Esophagus squamous epithelium (tissue), 5 donors: ENCODE measurements at places on chromosomes 6 and 20.

DNA sequence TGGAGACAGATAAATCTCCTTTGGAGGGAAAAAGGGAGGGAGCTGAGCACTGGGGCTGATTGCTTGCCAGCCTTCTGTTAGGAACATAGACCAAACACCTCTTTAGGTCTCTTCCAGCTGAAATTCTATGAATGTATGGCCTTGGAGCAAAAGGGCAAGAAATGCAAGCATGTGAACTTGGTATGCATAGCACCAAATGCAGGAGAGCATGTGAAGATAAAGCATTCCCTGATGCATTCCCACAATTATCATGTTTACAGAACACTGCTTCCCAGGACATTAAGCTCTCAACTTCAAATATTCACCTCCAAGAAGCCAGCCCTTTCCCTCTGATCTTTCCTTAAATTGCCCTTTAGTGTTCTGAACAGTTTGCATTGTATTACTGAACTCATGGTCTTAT, 15.6 kb downstream of the RIPOR2 start:
- no peak for DNase-seq

GRCh38 chr6:33201935-33202334, 1.3 kb downstream of the SLC39A7 start:
- no peak for DNase-seq

- DNase-seq, result no peak
Measured at GRCh38 chr20:21099751-21100577, 6.2 kb downstream of the LINC00237 start.

- no peak for DNase-seq
Measured at GRCh38 chr6:162032620-162033019, 694.9 kb downstream of the PRKN start.

DNA sequence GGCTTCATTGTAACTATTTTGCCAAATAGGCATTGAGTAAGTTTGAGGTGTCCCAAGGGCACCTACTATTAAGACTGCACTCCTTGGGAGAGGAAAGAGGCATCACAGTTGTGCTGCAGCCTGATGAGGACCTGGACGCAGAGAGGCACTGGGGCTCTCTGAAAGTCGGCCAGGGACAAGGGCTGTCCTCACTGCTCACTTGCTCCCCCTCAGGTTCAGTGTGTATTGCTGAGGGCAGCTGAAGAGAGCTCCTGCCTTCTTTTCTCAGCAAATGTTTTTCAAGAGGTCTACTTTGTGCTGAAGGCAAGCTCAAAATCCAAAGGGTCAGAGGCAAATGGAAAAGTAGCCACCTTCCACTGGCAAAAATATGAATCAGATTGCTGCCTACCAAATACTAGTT, 331.8 kb downstream of the RIMS1 start:
- no peak for DNase-seq

GRCh38 chr20:39155971-39156370, 193.8 kb downstream of the DHX35 start:
- DNase-seq, result no peak

- DNase-seq, result no peak
Measured at GRCh38 chr20:32976746-32977145, 27.5 kb downstream of the SUN5 start.

GRCh38 chr20:50519036-50519762, 9.0 kb downstream of the PTPN1 start:
- DNase-seq, result no peak

- DNase-seq, result no peak
Measured at GRCh38 chr20:12294678-12295077, 377.0 kb downstream of the BTBD3 start.

DNA sequence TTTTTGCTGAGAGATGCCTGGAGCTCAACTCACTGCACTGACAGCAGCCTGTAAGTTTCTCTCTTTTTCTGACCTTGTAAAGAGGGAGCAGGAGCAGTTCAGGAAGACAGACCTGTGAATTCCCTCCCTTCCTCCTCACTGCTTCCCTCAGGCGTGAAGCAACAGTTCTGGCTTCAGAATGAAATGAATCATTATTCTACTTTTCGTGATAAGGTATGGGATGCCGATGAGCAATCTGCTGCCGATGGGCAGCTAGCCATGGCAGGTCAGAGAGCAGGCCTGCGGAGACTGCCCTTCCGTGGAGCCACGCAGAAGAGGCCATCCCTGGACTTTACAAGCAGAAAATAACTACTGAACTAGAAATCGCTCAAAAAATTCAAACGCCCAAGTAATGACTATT, 426.5 kb upstream of the RNF217 start:
- DNase-seq, result no peak

GRCh38 chr6:70124882-70125545, 177.9 kb downstream of the COL9A1 start:
- no peak for DNase-seq

DNA sequence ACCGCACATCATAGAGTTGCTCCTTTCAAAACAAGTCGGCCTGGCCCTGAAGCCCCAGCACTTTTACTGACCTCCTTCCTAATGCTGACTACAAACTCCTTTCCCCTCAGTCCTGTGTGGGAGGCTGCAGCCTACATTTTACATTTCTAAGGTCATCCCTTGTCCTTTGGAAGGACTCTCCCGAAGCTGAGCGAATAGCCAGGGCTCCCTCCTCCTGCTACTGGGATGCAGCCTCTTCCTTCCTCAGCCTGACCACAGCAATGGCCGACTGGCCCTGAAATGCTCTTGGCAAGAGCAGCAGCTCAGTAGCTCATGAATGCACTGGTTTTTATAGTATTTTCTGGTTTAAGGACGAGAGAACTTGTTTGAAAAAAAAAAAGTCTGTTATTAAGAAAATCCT, 679 bp downstream of the ADGRF5 start:
- no peak for DNase-seq

DNA sequence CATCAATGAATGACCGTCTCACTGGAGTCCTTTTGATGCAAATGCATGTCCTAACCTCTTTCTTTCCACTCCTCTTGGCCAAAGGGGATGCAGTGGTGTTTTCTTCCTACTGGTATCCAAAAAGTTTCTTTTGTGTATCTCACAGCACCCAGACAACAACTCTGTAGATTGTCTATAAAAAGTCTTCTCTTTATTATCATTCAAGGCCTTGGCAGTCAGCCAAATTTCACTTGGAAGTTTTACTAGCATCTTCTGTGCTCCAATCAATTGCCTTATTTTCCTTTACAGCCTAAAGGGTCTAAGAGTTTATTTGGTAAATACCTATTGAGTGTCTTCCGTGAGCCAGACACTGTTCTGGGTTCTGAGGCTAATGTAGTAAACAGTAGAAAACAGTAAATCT, 150.2 kb upstream of the RNF217 start:
- DNase-seq, result no peak

- no peak for DNase-seq
Measured at GRCh38 chr20:63316502-63316921, 23.5 kb downstream of the COL20A1 start.

GRCh38 chr6:154682633-154683125, 50.5 kb upstream of the SCAF8 start:
- DNase-seq, result no peak

DNA sequence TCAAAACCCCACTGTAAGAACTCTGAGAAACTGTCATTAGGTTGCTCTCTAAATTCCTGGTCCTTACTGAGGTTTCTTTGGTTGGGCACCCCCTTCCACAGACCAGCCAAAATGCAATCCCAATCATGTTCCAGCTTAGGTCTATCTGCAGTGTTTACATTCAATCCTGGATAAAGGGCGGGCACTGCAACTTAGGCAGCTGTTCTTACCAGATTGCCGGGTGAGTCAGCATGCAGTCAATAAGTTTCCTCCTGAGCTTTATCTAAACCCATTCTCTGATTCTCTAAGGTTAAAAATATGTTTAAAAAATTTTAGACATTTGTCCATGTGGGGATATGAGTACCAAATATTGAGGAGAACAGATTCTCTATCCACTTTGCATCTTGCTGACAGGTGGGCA, 197.8 kb downstream of the HAO1 start:
- no peak for DNase-seq

DNA sequence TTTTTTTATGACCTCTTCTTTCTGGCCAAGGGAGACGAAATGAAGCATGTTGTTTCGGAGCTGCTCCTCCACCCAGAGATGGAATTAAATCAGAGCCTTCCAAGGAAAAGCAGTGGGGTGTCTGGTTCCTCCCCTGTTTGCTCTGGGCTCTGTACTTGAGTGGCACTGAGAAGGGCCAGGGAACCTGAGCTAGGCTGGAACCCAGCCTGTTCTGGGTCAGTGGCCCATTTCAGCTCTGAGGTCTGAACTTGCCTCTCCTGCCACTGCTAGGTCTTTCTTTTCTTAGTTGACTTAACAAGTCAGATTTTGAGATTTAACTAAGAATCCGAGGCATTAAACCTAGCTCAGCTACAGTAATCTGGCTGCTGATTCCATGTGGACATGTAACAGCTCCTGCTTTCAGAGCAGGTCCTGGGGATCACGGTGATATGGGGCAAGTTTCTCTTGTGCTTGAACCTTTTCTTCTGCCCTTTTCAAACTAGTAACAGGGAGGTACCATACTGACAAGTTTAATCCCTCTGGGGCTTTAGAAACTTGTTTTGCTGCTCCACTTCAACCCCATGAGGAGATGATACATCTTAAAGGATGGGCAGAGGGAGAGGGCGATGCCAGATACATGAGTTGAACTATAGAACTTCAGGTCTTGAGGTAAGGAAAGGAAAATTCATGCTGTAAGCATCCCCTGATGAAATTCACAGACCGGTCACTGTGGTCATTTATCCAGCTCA, 101.1 kb downstream of the SLC24A3 start:
- DNase-seq, result no peak

DNA sequence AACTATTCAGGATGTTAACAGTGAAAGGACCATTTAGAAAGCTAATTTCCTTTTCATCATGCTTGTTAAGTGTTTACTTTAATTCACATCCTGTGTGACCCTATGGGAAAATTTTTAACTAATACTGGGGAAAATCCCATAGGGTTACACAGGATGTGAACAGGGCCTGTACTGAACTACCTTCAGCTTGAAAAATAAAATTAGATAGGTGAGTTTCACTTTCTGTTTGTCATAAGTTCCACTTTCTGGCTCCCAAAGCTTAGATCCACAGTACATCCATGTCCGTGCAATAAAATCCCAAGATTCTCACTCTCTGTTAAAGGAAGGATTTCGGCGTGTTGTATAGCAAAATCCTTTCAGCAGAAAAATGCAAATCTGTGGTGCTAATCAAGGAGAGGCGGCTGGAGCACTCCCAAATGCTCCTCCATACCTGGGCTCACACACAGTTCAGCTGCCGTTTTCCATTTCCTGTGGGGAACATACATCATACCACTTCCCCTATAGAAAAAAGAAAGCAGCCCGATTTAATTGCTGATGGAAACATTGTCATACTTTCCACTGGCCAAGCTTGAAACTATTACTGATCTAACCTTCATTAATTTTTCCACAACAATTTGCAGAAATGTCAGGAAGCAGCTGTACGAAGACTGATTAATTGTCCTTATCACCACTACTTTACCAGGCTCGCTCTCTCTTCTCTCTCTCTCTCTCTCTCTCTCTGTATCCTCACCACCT, 125.2 kb downstream of the HIVEP2 start:
- no peak for DNase-seq

- DNase-seq, result no peak
Measured at GRCh38 chr6:111033628-111034289, 51.9 kb downstream of the RPF2 start.

GRCh38 chr6:52337633-52338290, 24.2 kb upstream of the PAQR8 start:
- no peak for DNase-seq

DNA sequence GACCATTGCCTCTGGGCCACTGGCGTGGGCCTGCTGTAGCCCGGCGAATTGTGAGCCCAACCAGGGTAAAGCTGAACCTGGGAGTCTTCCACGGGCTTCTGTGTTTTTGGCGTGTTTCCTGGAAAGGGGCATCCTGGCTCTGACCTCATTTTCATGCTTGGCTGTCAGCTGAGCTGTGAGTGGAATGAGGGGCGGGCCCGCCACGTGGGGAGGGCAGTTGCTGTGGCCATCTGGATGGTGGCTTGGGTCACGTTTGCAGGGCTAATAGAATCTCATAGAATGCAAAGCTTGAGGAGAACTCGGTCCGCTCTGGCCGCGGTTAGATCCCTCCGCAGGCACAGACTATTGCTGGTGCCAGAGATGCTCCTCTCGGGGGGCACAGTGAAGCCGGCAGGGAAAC, 263.0 kb downstream of the SMOC2 start:
- no peak for DNase-seq

DNA sequence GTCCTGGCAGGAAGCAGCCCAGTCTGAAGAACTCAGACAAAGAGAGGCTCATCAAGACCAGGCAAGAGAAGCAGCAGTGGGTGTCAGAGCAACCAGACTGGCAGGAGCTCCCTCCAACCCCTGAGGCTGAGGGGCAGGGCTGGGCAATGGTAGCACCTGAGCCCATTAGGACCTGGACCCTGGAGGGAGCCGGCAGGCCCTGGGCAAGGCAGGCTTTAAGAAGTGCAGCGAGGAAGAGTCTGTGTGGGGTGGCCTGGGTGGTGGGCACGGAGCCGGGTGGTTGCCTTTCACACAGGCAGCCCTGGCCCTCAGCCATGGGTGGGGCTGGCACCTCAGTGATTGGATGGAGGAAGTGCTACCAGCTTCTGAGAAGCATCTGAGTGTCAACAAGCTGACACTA, 33.1 kb upstream of the IRF4 start:
- DNase-seq, result no peak

- DNase-seq, result no peak
Measured at GRCh38 chr6:53524455-53524815, 20.5 kb downstream of the GCLC start.

GRCh38 chr20:9506280-9506821, 8.0 kb upstream of the LAMP5 start:
- no peak for DNase-seq

GRCh38 chr6:138955262-138955661, 32.8 kb downstream of the REPS1 start:
- DNase-seq, result no peak

- no peak for DNase-seq
Measured at GRCh38 chr20:62524505-62524911, 48.7 kb upstream of the GATA5 start.

DNA sequence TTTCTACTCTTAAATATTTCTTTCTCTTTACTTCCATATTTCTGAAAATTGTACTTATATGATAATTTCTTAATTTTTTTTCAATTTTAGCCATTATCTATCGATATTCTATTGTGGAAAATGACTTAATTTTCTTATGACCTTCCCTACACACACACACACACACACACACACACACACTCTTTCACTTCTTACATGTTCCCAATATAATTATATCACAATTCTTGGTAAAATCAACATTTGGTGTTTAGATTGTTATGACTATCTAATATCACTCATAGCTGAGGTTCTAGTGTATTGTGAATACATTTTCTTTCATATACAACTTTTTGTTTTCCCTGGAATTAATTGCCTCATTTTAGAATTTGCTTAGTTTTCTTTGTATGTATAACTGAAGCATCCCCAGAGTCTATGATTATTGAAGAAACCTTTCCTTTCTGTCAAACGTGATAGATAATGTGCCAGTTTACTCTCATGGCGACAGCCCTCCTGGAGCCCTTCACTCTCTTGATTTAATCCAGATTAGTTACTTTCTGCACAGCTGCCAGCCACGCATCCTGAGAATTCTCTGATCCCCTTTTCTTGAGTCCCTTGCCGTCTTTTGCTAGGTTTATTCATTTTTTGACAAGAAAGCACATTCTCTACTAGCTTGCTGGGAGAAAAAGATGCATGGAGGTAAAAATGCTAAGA, 63.4 kb downstream of the RNF182 start:
- DNase-seq, result no peak

GRCh38 chr6:112485827-112486212, 138.7 kb downstream of the RFPL4B start:
- no peak for DNase-seq
